Osteoblast (primary cell): ENCODE measurements at places on chromosomes 12 and 14.

- no peak for DNase-seq
These were observed 57.1 kb downstream of the ZDHHC17 start for GRCh38 chr12:76820888-76821482.

DNA sequence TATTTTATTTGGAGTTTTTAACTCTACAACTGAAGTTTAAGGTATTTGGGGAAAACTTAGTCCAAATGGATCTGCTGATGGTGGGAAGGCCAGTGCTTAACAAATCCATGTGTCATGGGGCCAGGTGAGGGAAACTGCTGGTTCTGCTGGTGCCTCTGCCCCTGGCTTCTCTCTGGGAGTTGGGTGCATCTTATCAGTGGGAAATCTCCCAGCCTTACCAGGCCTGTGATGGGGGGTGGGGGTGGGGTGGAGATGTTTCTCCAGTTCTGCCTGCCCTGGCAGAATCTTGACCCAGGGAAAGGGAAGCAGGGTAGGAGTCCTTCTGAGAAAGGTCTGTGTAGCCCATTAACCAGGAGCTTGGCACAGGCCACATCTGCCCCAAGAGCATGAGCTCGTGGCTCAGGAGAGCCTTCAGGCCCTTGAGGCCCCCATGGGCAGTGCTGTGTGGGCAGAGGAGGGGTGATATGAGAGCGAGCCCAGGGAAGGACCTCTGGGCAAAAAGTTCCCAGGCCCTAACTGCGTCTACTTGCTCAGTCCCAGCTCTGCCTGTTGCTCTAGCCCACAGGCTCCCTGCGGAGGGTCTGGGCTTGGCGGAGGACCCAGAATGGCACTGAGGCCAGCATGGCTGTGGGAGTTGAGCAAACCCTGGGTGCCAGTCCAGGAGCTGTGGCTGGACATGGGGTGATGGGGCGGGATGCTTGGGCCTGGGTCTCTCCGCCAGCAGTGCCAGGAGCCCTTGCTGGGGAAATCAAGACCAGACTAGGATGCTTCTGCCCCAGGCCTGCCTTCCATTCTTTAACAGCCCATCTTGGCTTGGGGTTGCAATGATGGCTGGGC, 18.2 kb downstream of the VASH1 start:
- no peak for DNase-seq

GRCh38 chr14:73468828-73469375, 10.6 kb upstream of the NUMB start:
- DNase-seq: no peak

DNA sequence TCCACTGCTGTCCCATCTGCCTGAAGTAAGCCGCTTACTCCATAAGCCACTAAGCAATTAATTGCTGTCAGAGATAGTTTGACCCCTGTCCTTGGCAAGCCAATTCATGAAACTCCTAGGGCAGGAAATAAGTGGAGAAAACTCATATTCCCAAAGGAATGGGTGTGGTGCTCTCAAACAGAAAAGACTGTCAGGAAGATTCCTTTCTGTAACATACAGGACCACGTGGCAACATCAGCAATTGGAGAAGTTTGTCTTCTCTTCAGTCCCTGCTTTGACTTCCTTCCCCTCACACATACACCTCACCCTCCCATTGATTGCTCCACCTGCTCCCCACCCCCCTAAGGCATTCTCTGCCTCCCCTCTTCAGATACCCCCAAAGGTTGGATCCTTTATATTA, 36.2 kb upstream of the MDM1 start:
- DNase-seq: peak; percentile 76

- DNase-seq: no peak
These were observed 6.0 kb upstream of the SIX1 start for GRCh38 chr14:60655119-60655897.

DNA sequence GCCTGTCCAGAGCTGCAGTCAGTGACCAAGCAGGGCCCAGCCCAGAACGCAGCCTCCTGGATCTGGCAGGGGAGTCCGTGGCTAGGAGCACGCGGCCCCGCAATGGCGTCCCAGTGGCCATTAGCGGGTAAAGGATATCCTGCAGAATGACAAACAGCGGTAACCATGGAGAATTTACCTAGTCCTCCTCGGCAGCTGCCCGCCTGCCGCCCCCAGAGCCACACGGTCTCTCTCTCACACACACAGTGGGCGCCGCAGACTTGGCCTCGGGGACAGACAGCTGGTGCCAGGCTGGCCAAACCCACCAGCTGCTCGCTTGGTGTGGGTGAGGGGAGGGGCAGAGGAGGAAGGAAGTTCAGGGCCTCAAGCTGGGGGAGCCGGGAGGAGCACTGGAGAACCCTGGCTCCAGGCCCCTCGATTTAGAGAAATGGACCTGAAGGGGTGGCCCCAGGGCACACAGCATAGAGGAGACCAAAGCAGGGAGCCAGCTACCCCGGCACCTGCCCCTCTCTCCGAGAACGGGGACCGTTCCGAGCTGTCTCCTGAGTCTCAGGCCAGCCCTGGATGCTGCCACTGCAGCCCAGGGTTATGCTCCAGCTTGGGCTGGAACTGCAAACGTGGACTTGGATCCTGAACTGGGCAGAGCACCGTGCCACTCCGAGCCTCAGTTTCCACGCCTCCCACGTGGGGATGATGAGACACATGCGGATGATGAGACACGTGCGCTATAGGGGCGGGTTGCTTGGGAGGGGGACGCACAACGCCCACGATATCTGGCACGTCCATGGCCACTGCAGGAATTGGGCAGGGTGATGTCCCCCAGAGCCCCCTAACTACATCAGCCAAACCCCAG, 3.4 kb downstream of the CDK2AP1 start:
- DNase-seq: peak; percentile 83

GRCh38 chr14:93923626-93924025, 3.5 kb upstream of the FAM181A start:
- DNase-seq: no peak

DNA sequence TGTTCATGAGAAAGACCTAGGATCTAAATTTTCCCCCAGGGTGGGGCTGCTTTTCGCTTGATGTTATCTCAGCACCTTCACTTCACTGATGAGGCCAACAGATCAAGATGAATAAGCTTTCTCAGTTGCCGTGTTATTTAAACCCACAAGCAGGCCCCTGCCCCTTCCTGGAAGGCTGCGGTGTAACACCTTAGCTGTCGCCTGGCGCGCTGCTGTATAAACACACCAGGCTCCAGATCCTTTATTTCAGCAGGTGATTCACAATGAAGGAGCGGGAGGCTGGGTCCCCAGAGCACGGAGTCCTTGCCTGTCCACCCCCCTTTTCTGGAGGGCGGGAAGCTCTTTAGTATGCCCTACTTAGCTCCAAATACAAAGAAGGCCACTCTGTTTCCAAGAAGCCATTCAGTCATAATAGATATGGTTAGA, 515.4 kb downstream of the FUT8 start:
- DNase-seq: no peak

- DNase-seq: no peak
These were observed 359.0 kb downstream of the NAV3 start for GRCh38 chr12:78189656-78190055.

DNA sequence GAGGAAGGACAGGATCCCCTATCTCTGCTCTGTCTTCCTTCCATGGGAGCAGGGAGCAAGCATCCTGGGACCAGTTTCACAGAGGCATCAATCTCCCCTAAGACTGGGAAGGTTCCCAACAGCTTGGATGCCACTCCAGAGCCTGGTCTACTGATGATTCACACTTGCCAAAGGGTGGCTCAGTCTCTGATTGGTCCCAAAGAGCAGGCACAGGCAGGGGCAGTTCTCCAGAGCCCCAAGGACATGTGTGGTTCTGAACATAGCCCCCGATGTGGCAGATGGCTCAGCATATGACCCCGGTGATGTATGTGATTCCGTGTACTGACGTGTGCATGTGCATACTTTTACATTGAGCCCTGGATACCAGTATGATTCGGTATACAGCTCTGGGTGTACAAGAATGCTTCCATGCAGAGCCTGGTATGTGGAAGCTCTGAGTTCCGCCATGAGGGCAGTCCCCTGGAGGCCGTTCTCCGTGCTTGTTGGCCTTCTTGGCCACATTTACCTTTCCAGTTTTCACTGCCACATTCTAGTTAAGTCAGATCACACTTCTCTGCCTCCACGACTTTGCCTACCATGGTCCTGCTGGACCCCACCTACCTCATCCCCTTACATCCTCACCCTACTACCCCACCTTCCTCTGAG, 21.2 kb downstream of the ITGA7 start:
- peak; percentile 22 for DNase-seq

GRCh38 chr12:5723071-5723470, 222.0 kb downstream of the ANO2 start:
- no peak for DNase-seq

GRCh38 chr12:3091038-3091319, 13.8 kb downstream of the TSPAN9 start:
- DNase-seq: no peak

- DNase-seq: no peak
These were observed 7.5 kb upstream of the WSB2 start for GRCh38 chr12:118068445-118068844.

GRCh38 chr12:79873201-79873600, 61.7 kb downstream of the PPP1R12A start:
- no peak for DNase-seq

- DNase-seq: no peak
These were observed 1816.2 kb upstream of the FLRT2 start for GRCh38 chr14:83713732-83714131.

GRCh38 chr12:104602896-104603295, 146.1 kb downstream of the CHST11 start:
- no peak for DNase-seq

GRCh38 chr12:51192284-51192671, 19.3 kb upstream of the TFCP2 start:
- DNase-seq: no peak

DNA sequence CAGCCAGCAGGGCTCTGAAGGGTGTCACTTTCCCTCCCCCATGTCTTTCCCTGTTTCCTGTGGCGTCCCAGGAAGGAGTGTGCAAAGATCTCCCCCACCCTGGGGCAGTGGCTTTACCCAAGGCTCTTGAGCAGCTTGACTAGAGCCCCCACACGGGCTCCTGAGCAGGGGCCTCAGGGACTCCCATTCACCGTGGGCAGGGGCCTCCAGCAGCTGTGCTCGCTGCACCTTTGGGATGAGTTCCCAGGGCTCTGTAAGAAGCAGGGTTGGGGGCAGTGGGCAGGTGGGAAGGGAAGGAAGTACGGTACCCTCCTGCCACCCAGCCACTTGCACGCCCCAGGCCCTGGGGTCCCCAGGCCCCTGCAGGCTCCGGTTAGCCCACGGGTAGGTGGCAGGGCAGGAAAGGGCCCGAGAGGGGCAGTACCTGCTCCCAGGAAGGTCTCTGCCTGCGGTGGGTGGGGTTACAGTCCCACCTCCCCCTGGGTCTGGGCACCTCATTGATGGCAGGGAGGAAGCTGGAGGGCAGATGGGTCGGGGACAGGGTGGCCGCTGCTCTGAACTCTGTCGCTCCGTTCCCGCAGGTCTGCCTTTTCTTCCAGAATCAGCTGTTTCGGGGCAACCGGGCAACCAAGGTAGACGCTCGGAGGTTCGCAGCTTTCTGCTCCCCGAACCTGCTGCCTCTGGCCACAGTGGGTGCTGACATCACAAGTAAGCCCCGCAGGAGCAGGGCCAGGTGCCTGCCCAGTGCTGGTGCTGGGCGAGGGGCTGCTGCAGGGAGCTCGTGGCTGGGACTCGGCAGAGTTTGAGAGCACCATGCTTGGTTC, 13.0 kb downstream of the ASPG start:
- peak; percentile 84 for DNase-seq

GRCh38 chr14:89276424-89276975, 140.5 kb downstream of the FOXN3 start:
- no peak for DNase-seq

- no peak for DNase-seq
These were observed 52.3 kb downstream of the PPP2R5C start for GRCh38 chr14:101813833-101814232.

DNA sequence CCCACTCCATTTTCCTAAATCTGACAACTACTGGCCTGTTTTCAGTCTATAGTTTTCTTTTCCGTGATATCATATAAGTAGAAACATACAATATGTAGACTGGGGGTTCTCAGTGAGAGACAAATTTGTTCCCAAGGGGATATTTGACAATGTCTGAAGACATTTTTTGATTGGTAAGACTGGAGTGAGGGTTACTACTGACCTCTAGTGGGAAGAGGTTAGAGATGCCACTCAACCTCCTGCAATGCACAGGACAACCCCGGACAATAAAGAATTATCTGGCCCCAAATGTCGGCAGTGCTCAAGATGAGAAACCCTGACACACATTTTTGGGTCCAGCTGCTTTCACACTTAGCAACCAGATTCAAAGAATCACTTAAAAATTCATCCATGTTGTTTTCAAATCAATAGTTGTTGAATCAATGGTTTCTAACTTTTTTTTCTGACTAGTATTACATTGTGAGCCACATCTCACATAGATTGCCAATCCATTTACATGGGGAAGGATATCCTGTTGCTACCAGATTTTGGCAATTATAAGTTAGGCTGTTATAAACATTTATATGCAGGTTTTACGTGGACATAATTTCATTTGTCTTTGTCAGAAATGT, 307.1 kb downstream of the RPL10L start:
- no peak for DNase-seq

DNA sequence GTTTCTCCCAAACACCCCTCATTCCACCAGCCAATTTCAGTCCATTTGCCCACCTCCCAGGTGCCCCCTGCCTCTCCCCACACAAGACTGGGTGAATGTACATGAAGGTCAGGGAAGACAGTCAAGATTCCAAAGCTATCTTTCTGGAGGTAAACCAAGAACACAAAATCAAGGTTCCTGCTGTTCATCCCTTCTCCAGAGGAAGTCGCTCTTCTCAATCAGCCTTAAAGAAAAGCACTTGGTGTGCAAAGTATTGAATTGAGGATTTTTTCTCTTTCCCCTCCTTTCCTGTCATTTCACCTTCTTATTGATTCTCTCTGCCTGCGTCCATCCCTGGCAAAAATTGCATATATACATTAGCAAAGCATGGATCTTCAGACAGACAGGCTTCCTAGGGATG, 4.5 kb downstream of the GRIN2B start:
- DNase-seq: no peak

DNA sequence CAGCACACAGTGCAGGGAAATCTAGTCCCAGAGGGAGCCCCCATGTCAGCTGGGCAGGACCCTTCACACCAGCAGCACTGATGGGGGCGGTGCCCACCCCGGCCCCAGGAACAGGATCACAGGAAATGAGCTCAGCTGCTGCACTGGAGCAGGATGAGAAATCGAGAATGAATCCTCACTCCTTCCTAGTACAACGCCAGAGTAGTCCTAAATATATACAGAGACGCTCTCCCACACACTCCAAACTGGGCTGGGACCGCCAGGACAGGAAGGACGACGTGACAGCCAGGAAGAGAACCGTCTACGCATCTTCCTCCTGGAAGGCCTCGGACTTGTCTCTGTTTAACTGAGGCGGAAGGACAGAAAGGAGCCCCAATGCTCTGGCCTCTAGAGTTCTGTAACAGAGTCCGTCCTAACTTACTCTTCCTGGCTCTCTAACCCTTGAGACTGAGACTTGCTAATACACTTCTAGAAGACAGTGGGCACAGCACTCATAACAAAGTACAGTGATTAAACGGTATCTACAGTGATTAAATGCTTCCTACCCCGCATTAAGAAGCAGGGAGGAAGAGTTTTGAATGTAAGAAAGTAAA, 33.4 kb downstream of the CDC42BPB start:
- DNase-seq: peak; percentile 94
